ENCODE measurements at places on chromosomes 7 and 10. TPM values are rescaled to one million over a fixed set of nuclear protein-coding genes. Genes with fewer than 3 reads are reported as not detected.

SLC16A9 gene
- total RNA-seq: 12.8 TPM

PTF1A gene
- not detected for total RNA-seq

C10orf105 gene
- total RNA-seq: not detected

PILRA gene
- 0.92 TPM for total RNA-seq

- H3K27me3 ChIP-seq: no peaks in the 10 kb centered on the region
- no peak for DNase-seq
- no peak overlapping the region for H3K4me3 ChIP-seq
- no peaks in the 10 kb centered on the region for H3K4me1 ChIP-seq
- H3K36me3 ChIP-seq: no peaks in the 10 kb centered on the region
- no peak overlapping the region for H3K27ac ChIP-seq
Measured at GRCh38 chr10:124198871-124199270, 105.5 kb upstream of the CHST15 start.

DNA sequence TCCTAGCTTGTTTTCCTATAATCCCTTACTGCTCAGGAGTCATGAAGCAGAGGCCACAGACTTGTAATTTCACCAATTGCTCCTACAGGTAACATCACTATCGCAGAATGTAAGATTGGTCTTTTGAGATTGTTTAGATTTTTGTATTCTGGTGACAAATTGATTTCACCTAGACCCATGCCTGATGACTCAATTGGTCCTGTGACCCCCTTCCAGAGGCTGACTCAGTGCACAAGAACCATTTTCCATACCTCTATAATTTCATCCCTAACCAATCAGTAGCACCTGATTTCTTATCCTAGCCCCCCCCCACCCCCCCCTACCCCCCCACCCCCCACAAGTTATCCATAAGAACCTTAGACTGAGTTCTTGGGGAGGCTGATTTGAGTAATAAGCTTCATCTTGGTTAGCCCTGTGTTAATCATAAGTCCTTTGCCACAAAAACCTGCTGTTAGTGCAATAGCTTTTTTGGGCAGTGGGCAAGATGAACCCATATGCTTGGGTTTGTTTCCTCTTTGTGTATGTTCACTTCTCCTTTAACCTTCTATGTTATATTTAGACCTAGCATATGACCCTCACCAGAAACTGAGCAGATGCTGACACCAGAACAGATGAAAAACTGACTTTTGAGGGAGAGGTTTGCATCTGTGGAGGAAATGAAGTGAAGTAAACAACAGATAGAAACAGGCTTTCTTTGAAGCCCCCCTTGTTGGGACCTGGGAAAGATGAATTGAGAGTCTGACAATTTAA is 187.1 kb downstream of the KIF20B start:
- H3K27ac ChIP-seq: no peak overlapping the region
- DNase-seq: no peak
- H3K27me3 ChIP-seq: no peaks in the 10 kb centered on the region
- H3K36me3 ChIP-seq: no peaks in the 10 kb centered on the region
- no peak overlapping the region for H3K4me3 ChIP-seq

GRCh38 chr7:137454246-137454724 is 110.8 kb upstream of the PTN start:
- H3K36me3 ChIP-seq: no peaks in the 10 kb centered on the region
- H3K27me3 ChIP-seq: peaks cover 30% of the 10 kb centered on the region
- no peak overlapping the region for H3K4me3 ChIP-seq
- peaks cover 6% of the 10 kb centered on the region for H3K4me1 ChIP-seq

GRCh38 chr7:113521468-113521867 is 397.3 kb downstream of the PPP1R3A start:
- no peaks in the 10 kb centered on the region for H3K27me3 ChIP-seq
- no peaks in the 10 kb centered on the region for H3K36me3 ChIP-seq
- DNase-seq: no peak
- no peak overlapping the region for H3K27ac ChIP-seq
- H3K4me1 ChIP-seq: no peaks in the 10 kb centered on the region

DNA sequence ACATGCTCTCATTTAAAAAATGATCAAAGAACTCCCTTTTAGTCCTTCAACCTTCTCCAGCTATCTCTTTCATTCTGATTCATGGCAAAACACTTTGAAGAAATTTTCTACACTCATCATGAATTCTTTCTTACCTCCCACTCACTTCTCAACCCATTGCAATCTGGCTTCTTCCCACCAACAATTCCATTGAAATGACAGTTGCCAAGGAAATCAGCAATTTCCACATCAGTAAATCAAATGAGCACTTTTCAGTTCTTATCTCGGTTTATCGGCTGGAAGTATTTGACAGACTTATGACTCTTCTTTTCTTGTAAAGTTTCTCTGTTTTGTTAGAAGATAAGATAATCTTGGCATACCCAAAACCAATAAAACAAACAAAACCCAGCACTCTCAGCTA is 99.1 kb upstream of the CACNA2D1 start:
- H3K36me3 ChIP-seq: no peaks in the 10 kb centered on the region
- DNase-seq: no peak
- no peaks in the 10 kb centered on the region for H3K4me1 ChIP-seq
- H3K27ac ChIP-seq: no peak overlapping the region
- peaks cover 24% of the 10 kb centered on the region for H3K27me3 ChIP-seq

All from PC-3 (cell line).